ENCODE measurements at places on chromosomes 11 and 22.

DNA sequence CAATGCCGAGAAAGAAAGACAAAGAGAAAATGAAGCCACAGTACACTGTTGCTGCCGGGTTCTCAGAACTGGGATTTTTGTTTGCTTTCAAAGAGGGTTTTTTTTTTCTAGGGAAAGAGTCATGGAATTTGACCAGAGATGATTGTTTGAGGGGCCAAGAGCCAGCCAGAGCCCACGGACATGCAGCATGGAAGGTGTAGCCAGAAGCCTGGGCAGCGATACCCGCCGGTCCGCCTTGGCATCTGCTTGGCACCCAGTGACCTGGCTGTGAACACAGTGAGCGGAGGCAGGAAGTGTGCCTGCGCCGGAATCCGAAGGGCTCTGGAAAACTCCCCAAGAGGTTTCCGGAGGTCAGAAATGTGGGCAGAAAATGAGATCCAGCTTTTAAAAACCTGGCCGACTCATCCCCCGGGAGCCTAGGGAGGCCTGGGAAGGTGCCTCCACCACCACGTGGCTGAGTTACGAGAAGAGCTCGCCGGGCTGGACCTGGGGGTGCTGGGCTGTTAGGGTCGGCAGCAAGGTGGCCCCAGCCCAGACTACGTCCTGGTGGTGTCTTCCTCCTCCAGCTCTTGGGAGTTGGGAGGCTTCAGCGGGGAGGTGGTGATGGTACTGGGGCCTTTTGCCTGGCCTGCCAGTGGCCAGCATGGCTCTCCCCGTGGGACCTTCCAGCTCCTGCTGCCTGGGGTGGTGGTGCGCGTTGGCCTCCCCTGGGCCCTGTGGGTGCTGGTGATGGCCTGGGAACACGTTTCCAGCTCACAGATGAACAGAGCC is 61.6 kb upstream of the PPARA start:
- no peak for DNase-seq

GRCh38 chr11:130213143-130213978 is 53.8 kb downstream of the ST14 start:
- peak; percentile 82 for DNase-seq

DNA sequence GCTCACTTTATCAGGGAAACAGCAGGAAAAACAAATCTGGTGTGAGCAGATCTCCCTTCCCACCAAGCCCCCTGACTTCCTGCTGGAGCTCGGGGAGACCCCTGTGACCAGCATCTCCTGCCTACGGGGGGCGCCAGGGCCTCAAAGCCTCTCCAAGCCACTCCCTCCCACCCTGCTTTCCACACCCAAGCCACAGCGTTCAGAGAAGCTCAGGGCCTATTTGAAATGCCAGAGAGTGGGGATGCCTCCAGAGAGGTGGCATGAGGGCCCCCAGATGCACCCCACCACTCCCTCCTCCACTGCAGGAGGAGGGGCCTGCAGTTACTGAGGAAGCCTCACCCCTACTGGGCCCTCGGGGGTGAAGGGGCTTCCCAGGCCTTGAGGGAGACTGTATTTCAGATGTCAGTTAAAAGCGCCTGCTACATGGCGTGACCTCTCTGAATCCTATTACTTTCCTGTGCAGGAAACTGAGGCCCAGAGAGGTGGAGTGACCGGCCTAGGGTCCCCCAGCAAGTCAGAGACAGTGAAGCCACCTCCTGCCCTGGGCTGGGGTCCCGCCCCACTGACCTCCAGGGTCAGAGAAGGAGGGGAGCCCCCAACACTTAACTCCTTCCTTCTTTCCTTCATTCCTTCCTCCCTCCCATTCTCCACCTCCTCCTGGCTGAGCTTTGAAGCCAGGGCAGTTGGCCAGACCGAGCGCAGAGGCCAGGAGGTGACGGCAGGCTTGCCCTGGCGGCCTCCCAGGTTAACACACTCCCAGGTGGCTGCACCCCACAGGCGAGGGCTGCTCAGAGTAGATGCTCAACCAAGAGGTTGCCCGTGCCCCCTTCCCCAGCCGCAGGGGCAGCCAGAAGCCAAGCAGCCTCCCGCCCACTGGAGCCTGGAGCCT is 6.0 kb upstream of the CDKN1C start:
- no peak for DNase-seq

- DNase-seq, result no peak
Observed at GRCh38 chr22:30347255-30347892, 9.3 kb downstream of the SF3A1 start.

DNA sequence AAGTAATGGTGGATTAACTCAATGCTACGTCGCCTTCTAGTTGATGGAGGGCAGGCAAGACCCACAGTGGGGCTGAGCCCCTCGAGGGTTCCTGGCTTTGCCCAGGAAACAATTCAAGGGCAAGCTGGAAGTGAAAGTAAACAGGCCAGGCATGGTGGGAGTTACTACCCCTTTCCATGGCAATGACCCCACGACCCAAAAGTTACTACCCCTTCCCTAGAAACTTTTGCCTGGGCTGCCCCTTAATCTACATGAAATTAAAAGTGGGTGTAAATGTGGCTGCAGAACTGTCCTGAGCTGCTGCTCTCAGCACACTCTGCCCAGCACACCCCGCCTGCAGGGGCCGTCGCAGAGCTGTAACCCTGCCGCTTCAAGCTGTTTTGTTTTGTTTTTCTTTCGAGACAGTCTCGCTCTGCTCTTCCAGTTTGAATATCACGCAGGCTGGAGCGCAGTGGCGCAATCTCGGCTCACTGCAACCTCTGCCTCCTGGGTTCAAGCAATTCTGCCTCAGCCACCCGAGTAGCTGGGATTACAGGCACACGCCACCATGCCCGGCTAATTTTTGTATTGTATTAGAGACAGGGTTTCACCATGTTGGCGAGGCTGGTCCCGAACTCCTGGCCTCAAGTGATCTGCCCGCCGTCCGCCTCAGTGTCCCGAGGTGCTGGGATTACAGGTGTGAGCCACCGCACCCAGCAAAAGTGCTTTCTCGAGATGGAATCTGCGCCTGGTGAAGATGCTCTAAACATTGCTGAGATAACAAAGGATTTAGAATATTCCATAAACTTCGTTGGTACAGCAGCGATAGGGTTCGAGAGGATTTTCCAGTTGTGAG is 5.9 kb upstream of the RNH1 start:
- no peak for DNase-seq

DNA sequence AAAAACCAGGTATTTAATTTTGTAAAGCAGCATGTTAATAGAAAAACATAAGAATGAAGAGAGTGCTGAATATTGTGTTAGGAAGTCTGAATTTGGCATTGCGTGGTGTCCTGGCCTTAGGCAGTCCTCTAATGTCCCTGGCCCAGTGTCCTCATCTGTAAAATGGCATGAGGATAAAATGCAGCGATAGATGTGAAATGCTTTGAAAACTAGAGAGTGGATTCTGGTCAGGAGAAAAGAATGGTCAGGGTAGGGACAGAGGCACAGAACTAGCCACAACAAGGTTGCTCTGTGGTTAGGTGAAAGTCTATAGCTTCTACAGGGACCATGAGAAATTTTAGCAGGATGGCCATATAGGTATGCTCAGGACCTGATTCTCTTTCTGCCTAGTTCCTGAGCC is 18.9 kb downstream of the RNF185 start:
- DNase-seq, result no peak

- DNase-seq, result peak; percentile 99
Observed at GRCh38 chr22:31943978-31944699, at the start of gene YWHAH. Gene YWHAH (plus strand): TSS chr22:31944535. CDS start chr22:31944734, 199 bp downstream.

- peak; percentile 18 for DNase-seq
Observed at GRCh38 chr22:38138961-38139360, 28.5 kb upstream of the BAIAP2L2 start.

- no peak for DNase-seq
Observed at GRCh38 chr22:32920032-32920628, 118.6 kb downstream of the TIMP3 start.

GRCh38 chr11:83361831-83362230 is 75.7 kb upstream of the CCDC90B start:
- DNase-seq, result no peak

DNA sequence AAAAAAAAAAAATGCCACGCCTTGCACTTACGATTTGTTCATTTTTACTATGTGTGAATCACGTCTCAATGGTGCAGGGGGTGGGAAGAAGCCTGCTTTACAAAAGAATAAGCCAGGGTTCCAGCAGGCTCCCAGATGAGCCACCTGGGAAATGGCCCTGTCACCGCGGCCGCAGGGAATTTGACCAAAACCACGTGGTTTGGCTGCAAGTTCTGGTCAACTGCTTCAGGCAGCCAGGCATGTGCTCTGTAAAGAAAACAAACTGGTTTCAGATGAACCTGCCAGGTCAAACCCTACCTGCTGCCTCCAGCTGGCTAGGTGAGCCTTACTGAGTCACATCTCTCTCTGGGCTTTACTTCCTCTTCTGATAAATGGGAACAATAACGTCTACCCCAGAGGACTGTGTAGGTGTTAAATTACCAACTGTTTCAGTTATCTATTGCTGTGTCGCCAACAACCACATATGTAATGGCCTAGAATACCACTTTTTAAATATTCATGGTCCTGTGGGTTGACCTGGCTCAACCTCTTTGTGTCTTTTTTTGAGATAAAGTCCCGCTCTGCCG is 30.5 kb upstream of the GCAT start:
- DNase-seq, result no peak

DNA sequence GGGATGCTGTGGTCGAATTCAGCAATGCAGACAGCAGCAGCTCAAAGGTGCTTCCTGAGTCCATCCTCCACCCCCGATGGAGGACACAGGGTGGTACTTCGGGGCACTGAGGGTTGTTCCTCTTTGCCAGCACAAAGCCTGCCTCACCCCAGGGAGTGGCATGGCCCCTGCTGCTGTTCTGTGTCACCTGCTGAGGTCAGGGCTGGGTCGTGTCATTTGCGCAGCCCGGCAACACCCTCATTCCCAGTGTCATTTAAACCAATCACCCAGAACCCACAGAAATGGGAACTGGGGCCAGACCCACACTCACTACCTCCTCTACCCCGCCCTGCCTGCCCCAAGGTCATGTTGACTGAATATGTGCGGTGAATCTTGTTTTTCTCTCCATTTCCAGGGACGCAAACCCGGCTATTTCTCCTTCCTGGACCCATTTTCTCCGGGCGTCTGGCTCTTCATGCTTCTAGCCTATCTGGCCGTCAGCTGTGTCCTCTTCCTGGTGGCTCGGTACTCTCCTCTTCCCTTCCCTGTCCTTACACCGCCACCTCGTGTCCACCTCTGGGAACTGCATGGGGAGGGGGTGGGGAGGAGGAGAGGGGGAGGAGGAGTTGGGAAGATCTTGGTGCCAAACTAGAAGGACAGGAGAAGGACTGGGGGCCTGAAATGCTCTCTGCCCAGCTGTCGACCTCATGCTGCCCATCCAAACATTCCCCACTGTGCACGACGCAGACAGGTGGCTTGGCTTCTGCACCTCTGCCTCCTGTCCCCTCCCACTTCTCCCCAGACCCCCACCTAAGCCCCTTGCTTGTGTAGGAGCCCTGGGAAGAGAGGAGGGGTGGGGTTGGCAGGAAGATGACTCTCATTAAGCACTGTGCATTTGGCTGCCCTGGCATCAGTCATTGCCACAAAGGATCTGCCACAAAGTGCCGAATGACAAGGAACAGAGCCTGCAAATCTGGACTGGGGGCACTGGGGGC is 71.2 kb upstream of the TBCEL start:
- DNase-seq, result peak; percentile 91

GRCh38 chr11:104161751-104162450 is 2.0 kb downstream of the PDGFD start:
- DNase-seq, result no peak

All from right forelimb (tissue), 1 donor.